ENCODE measurements at places on chromosomes 7 and 10. TPM values are rescaled to one million over a fixed set of nuclear protein-coding genes. Genes with fewer than 3 reads are reported as not detected.

The FBXW4 gene
- 7.7 TPM for polyA plus RNA-seq

The ZEB1 gene
- polyA plus RNA-seq, result 15.6 TPM

The TRIM50 gene
- polyA plus RNA-seq, result not detected

The CYP3A4 gene
- not detected for polyA plus RNA-seq

Data from neural cell (in vitro differentiated cells).